Adipocyte (in vitro differentiated cells): ENCODE measurements at places on chromosomes 2 and 18.
A peak's percentile ranks its signal among the peaks of the same experiment; 100 is the strongest.

GRCh38 chr2:23525137-23525765 is 140.3 kb downstream of the KLHL29 start:
- no peak for DNase-seq

DNA sequence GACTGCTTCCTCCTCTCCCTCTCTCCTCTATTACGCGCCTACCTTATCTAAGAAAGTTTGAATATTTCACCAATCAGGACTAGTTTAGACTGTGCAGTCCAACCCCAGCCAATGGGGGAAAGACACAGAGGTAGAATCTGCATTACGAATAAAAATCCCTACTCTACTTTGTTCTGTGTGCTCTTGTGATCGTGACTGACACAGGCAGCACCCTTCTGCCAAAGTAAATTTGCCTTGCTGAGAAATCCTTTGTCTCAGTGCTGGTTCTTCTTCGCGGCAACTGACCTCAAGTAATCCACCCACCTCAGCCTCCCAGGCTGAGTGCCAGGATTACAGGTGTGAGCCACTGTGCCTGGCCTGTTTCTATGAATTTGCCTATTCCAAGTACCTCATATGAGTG is 8.6 kb upstream of the CDCA7 start:
- DNase-seq = no peak

- DNase-seq = no peak
Measured at GRCh38 chr2:224261326-224261725, 140.6 kb downstream of the FAM124B start.

DNA sequence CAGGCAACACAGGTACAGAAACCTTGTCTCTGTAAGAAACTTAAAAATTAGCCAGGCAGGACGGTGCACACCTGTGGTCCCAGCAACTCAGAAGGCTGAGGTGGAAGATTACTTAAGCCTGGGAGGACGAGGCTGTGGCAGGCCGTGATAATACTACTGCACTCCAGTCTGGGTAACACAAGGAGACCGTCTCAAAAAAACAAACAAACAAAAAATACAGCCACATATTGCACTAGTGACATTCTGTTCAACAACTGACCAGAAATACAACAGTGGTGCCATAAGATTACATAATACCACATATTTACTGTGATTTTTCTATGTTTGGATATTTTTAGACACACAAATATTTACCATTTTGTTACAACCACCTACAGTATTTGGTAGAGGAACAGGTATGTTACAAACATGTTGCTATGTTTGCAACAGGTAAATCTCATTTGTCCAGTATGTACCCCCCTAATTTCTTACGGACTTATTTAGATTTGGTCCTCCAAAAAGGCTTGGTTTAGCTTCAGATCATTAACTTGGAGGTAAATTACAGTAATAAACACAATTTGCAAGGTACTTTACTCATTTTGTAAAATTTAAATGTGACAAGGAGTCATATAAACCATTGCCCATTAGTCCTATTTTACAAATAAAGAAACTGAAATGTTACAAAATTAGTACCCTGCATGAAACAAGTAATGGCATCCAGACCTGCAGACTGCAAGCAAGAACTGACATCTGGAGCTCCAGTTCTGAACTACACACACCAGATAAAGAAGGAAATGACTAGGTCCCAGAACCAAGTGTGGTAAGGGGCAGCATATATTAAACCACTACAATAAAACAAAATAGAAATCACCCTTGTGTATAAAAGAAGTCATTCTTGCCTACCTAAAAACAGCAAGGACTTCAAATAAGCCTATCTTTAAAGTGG is 36.8 kb downstream of the TRIP12 start:
- no peak for DNase-seq

DNA sequence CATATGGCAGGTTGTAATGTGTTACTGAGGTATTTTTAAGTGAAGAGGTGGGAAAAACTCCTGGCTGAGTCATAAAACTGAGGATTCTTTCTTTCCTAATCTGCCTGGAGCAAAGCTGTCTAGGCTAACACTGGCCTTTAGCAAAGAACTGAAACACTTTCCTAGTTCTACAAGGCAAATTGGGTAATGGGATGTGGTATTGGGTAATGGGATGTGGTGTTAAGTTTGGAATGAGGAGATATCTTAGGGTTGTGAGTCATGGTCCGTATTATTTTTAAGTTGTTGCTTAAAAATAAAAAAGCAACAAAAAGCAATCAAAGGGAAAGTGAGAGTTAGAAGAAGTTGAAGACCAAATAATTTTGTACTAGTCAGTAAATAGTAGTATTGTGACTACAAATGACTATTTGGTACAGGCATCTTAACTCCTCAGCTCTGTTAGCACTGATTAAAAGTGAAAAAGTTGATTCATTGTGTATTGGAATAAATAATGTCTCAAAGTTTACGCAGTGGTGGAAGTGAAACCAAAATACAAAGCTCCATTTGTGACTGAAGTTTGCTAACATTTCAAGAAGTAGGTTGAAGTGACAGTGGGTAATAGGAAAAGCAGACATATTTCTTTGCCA is 216.8 kb downstream of the CAMKMT start:
- peak; percentile 85 for DNase-seq

DNA sequence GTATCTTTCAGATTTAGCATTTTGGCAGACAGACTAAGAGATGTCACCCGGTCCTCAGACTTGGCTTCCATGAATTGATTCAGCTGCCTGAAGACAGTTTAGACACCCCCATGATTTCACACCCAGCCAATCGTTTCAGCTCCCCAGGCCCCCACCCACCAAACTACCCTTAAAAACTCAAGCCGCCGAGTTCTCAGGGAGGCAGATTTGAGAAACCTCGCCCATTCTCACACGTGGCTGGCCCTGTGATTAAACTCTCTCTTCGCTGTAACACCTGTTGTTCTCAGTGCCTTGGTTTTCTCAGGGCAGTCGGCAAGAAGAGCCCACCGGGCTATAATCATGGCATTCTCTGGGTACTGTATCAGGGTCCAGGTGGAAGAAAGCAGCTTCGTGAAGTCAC is 35.2 kb downstream of the UXS1 start:
- DNase-seq = no peak

DNA sequence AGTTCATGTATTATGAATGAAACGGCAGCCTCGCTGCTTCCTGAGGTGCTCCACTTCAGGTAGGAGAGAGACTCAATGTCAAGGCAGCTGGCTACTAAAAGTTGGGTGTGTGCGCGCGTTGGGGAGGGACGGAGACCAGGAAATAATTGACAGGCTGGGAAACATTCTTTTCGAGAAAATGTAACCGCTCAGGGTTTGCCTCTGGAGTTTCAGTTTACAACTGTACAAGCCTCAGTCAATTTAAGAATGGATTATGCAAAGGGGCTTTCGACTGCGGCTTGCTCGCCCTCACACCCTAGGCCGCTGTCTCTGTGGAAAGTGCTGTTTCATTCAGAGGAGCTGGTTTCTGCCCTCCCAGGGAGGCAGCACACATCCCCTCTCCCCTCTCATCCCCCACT is 4.4 kb upstream of the SPRED2 start:
- peak; percentile 81 for DNase-seq

DNA sequence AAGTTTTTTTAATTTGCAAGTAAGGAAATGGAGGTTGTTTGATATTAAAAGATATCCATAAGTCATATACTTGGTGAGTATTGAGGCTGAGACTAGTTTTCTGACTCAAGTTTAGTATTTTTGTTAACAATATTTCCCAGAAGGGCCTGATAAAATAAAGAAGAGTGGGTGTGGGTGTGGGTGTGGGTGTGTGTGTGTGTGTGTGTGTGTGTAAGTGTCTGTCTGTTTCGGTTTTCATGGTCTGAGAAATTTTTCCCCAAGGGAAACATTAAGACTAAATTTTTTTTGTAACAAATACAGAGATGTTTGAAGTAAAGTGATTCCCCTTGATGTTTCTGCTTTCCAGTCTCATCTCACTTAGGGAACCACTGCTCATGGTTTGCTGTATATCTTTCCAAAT is 36.5 kb downstream of the PPM1B start:
- no peak for DNase-seq

DNA sequence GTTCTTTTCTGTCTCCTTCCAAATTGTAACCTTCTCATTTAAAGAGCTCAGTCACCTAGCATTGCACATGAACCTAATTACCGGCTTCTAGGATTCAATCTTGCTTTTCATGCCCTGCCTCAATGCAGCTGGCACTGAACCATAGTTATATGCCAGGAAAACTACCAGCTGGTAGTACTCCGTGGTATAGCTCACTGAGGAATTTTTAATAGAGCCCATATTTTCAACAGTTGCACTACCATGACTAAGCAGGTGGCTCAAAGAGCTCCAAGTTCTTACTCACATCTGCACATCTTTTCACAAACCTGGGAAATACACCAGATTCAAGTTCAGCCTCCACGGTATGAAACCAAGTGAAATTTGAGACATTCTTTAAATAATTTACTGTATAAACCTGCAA is 363.5 kb downstream of the GRB14 start:
- DNase-seq = peak; percentile 44

DNA sequence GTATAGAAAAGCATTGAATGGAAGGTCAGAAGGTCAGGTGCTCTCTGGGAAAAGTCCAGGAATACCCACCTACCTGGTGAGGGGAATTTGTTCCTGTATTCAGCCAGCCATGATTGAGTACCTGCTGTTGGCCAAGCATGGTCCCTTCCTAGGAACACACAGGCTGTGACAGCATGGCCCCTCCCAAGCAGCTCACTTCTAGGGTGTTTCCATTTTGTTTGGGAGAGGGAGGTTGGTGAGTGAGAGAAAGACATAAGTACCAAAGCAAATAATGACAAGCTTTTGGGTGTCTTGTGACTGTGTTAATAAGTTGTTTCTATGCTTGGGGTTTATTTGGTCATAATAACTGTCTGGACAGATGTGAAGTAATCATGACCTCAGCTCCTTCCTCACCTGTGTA is 46.3 kb downstream of the CABLES1 start:
- no peak for DNase-seq

DNA sequence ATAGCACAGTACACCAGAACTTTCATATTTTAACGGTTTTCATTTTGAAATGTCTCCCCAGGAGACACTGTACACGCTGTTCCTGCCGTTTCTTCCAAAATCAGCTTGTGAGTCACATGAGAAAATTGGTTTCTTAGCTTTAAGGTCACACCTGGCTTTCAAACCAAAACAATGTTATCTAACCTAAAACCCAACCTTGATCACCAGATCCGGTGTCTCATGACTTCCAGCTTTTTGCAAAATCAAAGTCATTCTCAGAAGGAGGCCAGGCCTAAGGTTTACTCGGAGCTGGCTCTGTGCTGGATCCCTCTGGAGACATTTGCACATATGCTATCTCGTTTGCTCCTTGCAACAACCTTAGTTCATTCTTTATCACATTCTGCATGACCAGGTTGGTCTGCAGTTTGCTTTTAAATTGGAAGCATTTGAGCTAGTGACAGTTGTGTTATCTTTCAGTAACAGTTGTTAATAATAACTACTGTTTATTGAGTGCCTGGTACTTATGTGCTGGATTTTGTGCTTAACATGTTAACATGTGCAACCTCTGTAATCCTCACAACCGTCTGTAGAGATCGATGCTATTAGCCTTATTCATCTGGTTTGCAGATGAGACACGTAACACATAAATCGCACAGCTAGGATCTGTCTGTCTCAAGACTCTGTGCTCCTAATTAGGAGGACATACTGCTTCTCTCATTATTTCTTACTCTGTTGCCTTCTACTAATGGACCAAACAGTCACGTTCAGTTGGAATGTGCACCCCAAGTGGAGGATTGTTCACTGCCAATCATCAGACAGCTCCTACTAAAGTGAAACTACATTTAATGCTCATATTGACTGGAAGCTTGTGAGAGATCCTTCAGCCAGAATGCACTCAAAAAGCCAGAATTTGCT is 105.5 kb downstream of the RNF144A start:
- DNase-seq = no peak

DNA sequence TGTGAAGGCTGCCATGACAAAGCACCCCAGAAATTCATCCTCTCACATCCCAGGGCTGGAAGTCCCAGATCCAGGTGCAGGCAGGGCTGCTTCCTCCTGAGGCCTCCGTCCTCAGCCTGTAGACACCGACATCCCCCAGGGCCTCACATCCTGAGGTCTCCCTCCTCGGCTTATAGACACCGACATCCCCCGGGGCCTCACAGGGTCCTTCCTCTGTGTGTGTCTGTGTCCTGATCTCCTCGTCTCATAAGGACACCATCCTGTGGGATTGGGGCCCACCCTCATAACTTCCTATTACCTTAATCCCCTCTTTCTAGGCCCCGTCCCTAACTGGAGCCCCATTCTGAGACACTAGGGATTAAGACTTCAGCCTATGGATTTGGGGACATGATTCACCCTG is 92.0 kb upstream of the SNTG2 start:
- DNase-seq = no peak

- no peak for DNase-seq
Measured at GRCh38 chr2:203840655-203841205, 26.8 kb upstream of the CTLA4 start.

- DNase-seq = no peak
Measured at GRCh38 chr2:39266139-39266805, 22.5 kb upstream of the CDKL4 start.

DNA sequence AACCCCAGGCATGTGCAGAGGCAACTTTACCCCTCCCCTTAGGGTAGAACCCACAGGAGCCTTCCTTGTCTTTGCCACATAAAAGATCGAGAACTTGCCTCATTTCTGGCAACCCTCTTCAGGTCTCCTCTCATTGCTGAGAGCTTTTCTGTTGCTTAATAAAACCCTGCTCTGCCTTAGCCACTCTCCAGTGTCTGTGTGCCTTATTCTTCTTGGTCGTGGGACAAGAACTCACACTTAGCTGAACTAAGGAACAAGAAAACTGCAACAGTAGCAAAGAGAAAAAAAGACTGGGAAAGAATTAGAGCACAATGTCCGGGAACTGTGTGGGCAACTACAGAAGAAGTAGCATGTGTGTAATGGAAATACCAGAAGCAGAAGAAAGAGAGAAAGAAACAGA is 56.2 kb upstream of the SMIM21 start:
- DNase-seq = no peak

- no peak for DNase-seq
Measured at GRCh38 chr2:146820672-146821071, 1024.2 kb upstream of the ACVR2A start.

DNA sequence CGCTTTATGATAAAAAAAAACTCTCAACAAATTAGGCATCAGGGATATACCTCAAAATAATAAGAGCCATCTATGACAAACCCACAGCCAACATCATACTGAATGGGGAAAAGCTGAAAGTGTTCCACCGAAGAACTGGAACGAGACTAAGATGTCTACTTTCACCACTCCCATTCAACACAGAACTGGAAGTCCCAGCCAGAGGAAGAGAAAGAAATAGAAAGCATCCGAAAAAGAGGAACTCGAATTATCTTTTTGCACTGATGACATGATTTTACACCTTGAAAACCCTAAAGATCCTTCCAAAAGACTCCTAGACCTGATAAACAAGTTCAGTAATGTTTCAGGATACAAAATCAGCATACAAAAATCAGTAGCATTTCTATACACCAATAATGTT is 121.6 kb downstream of the ZRANB3 start:
- DNase-seq = no peak
